G401 (cell line): ENCODE measurements at places on chromosomes 1 and 21. TPM values are rescaled to one million over a fixed set of nuclear protein-coding genes. Genes with fewer than 3 reads are reported as not detected.

DNA sequence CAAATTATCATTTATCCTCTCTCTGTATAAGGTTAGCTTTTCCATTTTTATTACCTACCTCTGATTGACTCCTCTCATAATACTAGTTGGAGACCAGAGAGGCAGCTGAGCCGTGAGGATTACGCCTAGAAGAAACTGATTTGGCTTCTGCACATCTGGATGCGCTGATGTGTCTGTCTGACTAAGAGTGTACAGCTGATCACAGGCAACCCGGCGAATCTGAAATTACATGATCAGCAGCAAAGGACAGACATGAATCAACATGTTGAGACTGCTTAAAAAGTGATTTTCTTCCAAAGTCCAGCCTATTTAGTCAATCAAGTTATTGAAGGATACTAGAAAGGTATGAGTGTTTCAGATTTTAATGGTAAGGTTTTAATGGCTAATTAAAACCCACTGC is 81.2 kb downstream of the PCSK9 start:
- DNase-seq = no peak

GRCh38 chr1:55443175-55443915 is 228.2 kb upstream of the USP24 start:
- peak; percentile 76 for DNase-seq

DNA sequence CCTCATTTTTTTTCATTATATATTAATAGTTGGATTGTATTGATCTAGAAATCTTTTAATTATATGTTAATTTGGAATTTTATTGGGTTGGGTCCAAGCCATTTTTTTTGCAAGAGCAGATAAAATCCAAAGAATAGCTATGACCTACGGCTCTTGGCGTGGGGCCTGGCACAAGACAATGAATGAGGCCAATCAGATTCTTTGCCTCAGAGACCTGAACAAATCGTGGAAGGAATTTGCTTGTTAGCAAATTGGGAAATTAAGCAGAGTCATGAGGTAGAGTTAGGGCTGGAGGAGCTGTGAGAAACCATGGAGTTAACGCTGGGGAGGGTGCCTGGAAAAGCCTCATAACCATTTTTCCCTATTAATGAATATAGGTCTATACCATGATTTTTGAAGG is 40.1 kb downstream of the CAMSAP2 start:
- DNase-seq = no peak

DNA sequence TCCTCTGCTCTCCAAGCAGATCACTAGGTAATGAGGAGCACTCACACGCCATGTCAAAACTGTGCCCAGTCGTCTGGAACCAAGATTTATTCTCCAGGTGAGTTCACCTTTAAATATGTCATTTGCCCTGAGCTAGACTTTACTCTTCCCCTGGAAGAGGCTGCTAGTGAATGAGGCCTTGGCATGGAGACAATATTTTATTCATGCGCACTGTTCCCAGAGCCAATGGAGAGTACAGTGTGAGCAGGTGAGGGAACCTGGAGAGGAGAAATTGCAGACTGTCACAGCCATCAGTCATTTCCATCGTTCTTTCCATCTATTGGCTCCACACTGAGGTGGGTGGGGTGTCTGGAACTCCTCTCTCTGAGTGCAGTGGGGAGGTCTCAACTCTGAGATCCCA is 333.6 kb downstream of the KCNH1 start:
- DNase-seq = peak; percentile 49

Gene CXADR
- total RNA-seq = 127 and 137 TPM in 2 replicates

Gene LCE3E
- total RNA-seq = not detected in 2 replicates

- DNase-seq = no peak
These were observed 4.5 kb downstream of the CYP4A11 start for GRCh38 chr1:46936788-46937187.

- no peak for DNase-seq
These were observed 314.3 kb downstream of the HHIPL2 start for GRCh38 chr1:222233444-222234158.

DNA sequence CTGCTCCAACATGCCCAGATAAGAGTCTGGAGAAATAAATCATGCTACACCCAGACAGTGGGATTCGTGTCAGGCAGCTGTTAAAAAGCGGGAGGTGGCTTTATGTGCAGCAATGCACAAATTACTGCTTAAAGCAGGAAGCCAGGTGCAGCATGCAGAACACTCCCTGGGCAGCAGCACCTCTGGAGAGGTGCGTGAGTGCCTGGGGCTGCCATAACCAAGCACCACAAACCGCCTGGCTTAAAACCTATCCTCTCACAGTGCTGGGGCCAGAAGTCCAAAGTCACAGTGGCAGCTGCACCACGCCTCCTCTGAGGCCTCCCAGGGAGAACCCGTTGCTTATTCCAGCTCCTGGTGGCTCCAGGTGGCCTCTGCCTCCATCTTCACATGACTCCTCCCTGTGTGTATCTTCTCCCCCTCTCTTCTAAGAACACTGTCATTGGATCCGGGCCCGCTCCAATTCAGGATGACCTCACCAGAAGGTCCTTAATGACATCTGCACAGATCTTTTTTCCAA is 115.6 kb downstream of the SIK1 start:
- DNase-seq = no peak

GRCh38 chr1:115057661-115058254 is 28.1 kb downstream of the TSHB start:
- no peak for DNase-seq

DNA sequence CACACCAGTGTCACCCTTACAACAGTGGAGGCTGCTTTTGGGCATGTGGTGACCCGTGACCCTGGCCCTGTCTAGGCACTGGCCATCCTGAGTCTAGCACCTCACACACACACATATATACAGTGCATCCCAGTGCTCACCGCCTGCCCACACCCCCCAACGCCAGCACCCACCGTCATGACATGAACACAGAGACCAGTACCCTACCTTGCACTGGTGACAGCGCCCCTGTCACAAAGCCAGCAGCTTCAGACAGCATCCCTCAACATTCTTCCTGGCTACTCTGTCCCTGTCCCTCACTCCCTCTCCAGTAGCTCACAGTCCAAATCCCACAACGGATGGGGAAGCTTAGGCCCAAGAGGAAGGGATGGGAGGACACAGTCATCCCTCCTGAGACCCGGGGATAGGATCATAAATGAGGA is 27.1 kb downstream of the AHDC1 start:
- no peak for DNase-seq
